ENCODE measurements at places on chromosomes 5 and 9.

DNA sequence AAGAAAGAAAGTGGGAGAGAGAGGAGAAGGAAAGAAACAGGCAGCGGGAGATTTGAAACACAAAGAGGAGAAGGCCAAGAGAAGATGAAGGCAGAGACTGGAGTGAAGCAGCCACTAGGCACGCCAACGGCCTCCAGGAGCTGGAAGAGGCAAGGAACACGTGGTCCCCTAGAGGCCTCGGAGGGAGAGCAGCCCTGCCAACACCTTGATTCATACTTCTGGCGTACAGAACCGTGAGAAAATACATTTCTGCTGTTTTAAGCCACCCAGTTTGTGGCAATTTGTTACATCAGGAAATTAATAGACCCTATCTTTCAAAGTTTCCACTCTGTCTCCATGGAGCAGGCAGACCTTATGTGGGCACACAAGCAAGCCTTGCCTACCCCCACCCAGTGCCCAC, 133.4 kb downstream of the ACTL7B start:
- no peak overlapping the region for H3K4me3 ChIP-seq
- no peaks in the 10 kb centered on the region for H3K36me3 ChIP-seq
- H3K4me1 ChIP-seq: no peaks in the 10 kb centered on the region
- DNase-seq: no peak

DNA sequence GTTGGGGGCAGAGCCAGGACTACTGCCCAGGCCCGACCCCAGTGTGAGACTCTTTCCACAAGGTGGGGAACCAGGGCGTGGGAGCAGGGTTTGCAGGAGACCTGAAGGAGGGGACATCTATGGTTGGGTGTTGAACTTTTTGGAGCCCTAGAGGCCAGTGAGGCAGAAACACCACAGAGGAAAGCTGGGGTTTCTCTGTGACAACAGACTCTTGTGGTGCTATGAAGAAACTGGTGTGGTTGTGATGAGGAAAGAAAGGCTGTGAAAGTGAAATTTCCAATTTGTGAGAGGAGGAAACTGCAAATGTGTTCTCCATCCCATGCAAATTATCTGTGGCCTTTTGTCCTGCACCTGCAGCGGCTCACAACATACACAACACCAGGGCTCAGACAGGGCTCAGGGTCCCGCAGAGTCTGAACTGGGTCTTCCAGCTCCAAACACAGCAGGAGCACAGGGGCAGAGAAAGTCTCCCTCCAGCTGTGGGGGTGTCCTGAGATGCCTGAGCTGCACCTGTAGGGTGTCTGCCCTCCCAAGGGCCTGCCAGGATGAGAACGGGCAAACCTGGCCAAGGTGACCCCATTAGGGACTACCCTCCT, 51.4 kb upstream of the GRHPR start:
- no peaks in the 10 kb centered on the region for H3K36me3 ChIP-seq
- H3K4me1 ChIP-seq: peaks cover 4% of the 10 kb centered on the region
- H3K27ac ChIP-seq: no peak overlapping the region
- no peak for DNase-seq
- peaks cover 4% of the 10 kb centered on the region for H3K27me3 ChIP-seq

GRCh38 chr9:20623748-20624124, 1.4 kb upstream of the MLLT3 start:
- H3K27ac ChIP-seq: peak overlapping the region; percentile 92
- H3K36me3 ChIP-seq: peaks cover 18% of the 10 kb centered on the region
- H3K27me3 ChIP-seq: no peaks in the 10 kb centered on the region
- H3K4me3 ChIP-seq: peak overlapping the region; percentile 92
- H3K4me1 ChIP-seq: peaks cover 38% of the 10 kb centered on the region
- no peak for DNase-seq

DNA sequence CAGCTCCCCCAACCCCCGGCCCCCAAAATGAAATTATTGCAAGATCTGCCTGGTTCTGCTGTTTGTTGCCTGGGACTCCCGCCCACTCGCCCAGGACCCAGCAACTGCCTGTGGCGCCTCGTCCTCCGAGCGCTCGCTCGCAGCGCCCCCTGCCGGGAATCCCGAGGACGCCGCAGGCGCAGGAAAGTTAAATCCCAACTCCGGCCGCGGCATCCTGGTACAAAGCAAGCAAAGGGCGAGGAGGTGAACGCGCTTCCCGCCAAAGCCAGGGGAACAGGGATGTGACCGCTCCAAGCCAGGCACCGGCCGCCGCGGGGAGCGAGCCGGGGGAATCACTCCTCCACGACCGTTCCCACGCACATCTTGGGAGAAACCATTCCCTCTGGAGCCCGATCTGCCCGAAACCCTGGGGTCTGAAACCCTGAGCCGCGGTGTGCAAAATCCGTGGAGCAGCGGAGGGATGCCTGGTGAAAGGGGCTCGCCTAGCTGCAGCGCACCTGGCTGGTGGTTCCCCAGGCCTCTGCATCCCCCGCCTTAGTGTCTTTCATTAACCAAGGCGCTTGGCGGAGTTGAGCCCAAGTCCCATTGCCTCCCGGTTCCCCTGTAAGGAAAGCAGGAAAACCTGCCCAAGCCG, 1.3 kb downstream of the SEMA5A start:
- H3K4me1 ChIP-seq: peaks cover 6% of the 10 kb centered on the region
- H3K27me3 ChIP-seq: peaks cover 21% of the 10 kb centered on the region
- H3K4me3 ChIP-seq: peak overlapping the region; percentile 71
- H3K36me3 ChIP-seq: no peaks in the 10 kb centered on the region
- peak overlapping the region; percentile 55 for H3K27ac ChIP-seq

GRCh38 chr9:14136047-14136635, 177.8 kb downstream of the NFIB start:
- no peak overlapping the region for H3K4me3 ChIP-seq
- DNase-seq: no peak
- H3K36me3 ChIP-seq: no peaks in the 10 kb centered on the region
- no peaks in the 10 kb centered on the region for H3K27me3 ChIP-seq

DNA sequence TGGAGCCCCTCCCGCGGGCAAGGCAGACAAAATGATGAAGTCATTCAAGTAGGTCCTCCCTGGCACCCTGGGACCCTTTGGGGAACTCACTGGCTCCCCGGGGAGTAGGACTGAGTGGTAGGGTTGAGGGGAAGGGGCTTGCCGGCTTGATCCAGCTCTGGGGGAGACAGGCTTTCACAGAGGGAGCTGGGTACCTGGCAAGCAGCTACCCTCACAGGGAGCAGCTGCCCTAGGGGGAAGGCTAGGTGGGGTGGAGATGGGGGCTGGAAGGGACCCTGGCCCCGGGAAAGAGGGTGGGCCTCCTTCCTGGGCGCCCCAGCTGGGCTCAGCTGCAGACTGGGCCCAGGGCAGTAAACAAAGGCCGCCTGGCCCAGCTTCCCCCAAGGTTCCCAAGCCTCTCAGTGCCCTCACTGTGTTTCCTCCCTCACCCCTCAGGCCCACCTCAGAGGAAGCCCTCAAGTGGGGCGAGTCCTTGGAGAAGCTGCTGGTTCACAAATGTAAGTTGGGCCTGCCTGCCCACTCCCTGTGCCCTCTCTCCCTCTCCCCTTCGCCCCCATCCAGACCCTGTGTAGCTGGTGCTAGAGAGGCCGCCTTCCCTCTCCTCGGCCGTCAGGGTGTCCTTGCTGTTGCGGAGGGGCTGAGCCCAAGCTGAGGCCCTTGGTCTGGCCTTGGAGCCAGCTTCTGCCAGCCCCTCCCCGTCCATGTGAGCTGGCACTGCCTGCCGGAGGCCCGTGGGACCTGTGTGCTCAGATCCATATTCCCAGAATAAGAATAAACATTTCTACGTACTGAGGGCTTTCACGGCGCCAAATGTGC, 131.2 kb downstream of the RGS3 start:
- no peak overlapping the region for H3K4me3 ChIP-seq
- H3K27me3 ChIP-seq: no peaks in the 10 kb centered on the region
- H3K27ac ChIP-seq: no peak overlapping the region
- peaks cover 25% of the 10 kb centered on the region for H3K4me1 ChIP-seq
- no peak for DNase-seq
- peaks cover 54% of the 10 kb centered on the region for H3K36me3 ChIP-seq

DNA sequence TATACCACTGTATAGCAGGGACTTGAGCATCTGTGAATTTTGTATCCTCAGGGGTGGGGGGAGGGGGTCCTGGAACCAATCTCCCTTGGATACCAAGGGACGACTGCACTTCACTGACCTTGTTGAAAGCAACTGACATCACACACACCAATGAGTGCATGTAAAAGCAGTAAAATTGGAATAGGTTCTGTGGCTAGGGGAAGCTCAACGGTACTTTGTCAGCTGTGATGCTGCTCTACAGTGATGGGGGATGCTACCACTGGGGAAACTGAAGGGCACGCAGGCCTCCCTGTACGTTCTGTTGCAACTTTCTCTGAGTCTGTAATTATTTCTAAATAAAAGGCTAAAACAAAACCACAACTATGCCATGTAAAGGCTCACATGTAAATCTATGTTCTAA, 47.0 kb upstream of the RETREG1 start:
- H3K36me3 ChIP-seq: no peaks in the 10 kb centered on the region
- no peak overlapping the region for H3K27ac ChIP-seq
- peaks cover 5% of the 10 kb centered on the region for H3K4me1 ChIP-seq
- no peak overlapping the region for H3K4me3 ChIP-seq

- H3K27ac ChIP-seq: peak overlapping the region; percentile 82
- peaks cover 34% of the 10 kb centered on the region for H3K4me1 ChIP-seq
- H3K4me3 ChIP-seq: peak overlapping the region; percentile 85
- DNase-seq: peak; percentile 83
- peaks cover 34% of the 10 kb centered on the region for H3K36me3 ChIP-seq
Observed at GRCh38 chr9:34665381-34666250, 3.2 kb upstream of the CCL27 start.

DNA sequence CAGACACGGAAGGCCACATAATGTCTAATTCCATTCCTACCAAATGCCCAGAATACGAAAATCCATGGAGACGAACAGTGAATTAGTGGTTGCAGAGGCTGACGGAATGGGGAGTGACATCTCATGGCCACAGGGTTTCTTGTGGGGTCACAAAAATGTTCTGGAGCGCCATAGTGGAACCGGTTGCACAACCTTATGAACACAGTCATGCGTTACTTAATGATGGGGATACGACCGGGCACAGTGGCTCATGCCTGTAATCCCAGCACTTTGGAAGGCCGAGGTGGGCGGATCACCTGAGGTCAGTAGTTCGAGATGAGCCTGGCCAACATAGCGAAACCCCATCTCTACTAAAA, 26.0 kb upstream of the TTLL11 start:
- no peak for DNase-seq
- peaks cover 7% of the 10 kb centered on the region for H3K27me3 ChIP-seq
- peaks cover 2% of the 10 kb centered on the region for H3K4me1 ChIP-seq
- H3K36me3 ChIP-seq: no peaks in the 10 kb centered on the region

Measured in activated T-helper 2 cell treated with anti-CD3 and anti-CD28 coated beads, Interferon-gamma antibody, Interleukin-2, Interleukin-4, amounts not matched to agents 10 μg/mL and 5 μg/mL and 100 μg/mL, durations not matched to agents 14 hours and 24 hours and 36 hours (primary cell).